ENCODE measurements at places on chromosomes 5 and 9.
A peak's percentile ranks its signal among the peaks of the same experiment; 100 is the strongest.

DNA sequence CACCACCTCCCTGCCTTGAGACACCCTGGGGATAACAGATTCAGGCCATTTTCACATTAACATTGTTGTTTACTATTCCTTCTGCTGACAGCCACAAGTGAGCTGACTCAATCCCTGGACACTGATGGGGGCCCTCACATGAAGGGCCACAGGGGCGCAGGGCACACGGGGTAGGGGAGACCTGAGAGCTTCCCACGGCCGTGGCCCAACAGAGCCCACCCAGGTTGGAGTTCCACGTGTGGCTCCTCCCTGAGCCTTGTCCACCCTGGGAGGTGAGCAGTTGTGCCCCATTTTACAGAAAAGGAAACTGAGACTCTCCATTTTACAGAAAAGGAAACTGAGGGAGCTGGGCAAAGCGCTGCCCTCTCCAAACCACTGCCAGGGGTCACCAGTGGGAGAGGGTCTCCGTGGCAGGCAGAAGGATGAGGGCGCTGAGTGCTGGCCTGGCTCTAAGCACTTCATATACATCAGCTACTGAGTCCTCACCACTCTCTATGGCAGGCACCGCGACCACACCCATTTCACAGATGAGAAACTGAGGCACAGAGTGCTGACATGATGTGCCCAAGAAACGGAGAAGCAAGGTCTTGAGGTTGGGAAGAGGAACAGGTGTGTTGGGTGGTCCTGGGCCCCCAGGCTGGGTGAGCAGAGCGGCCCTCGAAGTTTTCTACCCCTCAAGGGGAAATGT, 2.3 kb downstream of the NINJ1 start:
- DNase-seq = no peak

GRCh38 chr5:56251918-56252553, 18.9 kb upstream of the ANKRD55 start:
- no peak for DNase-seq

GRCh38 chr9:136900988-136901515, 14.7 kb downstream of the TRAF2 start:
- DNase-seq = no peak

GRCh38 chr5:147573211-147573610, 63.3 kb upstream of the DPYSL3 start:
- no peak for DNase-seq

GRCh38 chr5:171418982-171419687, at the start of gene FGF18:
Gene FGF18, plus strand, starts transcription at chr5:171419647. Its CDS starts 553 bp downstream, at chr5:171420200.
- DNase-seq = peak; percentile 34

DNA sequence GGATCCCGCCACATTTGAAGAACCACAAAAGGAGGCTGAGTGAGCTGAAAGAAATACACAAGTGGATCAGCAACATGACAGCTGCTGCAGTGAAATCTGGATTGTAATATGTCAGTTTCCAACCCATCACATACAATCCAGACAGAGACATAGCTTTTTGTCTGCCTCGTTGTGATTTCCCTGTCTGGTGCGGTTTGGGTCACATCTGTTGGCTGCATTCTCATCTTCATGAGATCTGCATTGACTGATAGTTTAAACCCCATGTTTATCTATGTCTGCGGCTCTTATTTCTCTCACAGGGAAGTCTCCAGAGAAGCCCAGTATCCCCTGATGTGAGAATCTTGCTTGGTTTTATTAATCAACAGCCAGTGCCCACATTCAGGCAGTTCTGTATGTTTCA, 403.1 kb upstream of the ZNF608 start:
- DNase-seq = no peak

DNA sequence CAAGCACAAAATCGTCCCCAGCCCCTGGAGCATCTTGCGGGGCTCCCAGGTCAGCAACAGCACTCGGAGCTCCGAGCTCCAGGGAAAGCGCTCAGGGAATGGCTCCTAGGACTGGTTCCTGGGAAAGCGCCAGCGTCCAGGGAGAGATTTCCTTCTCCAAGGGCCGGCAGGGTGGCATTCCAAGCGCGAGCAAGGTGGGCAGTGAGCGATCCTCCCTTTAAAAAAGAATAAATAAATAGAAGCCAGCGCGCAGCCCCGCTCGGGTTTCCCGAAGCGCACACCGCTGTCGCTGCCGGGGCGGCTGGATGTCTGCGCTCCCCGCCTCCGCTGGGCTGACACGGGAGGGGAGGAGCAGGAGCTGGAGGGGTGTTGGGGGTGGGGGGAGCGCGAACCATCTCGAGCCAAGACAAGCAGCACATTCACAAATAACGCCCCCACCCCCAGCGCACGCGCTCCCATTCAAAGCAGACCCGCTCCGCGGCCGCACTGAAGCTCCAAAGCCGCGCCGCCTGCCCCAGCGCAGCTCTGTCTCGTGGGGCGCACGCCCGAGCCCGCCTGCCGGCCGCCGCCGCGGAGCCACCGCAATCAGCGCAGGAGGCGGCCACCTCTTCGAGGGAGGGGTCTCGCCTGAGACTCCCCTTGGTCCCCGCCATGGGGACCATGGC, 327.4 kb downstream of the SH3GL2 start:
- DNase-seq = no peak

- no peak for DNase-seq
Measured at GRCh38 chr5:75756981-75757380, 39.7 kb upstream of the POC5 start.

- DNase-seq = no peak
Measured at GRCh38 chr9:6901180-6901579, 143.4 kb downstream of the KDM4C start.

DNA sequence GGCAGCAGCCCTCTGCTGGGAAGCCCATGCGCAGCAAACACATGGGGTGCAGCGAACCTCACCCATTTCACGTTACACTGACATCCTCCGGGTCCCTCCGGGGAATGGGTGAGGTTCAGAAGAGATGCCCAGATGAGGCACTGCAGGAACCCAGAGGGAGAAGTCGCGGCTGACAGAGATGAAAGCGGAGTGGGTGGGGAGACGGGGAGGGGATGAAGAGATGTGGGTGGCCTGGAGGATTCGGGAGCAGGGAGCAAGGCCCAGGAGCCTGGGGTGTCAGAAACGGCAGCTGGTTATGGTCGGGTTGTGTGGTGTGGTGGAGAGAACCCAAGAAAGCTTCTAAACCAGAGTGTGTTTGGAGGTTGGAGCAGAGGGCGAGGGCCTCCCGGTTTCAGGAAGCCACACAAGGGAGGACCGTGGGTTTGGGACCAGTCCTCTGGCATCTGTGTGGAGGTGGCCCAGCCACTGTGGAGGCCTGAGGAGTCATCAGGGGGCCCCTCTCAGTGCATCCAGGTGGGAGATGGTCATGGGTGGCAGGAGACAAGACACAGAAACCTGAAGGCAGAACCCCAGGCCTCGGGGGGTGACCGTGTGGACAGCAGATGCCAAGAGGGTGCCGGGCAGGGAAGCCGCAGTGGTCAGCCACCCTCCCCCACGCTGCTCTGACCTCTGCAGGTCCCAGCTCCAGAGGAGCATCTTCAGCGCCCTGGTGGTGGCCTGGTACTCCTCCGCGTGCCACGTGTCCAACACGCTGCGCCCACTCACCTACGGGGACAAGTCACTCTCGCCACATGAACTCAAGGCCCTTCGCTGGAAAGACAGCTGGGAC, 8.6 kb downstream of the UCK1 start:
- DNase-seq = no peak

DNA sequence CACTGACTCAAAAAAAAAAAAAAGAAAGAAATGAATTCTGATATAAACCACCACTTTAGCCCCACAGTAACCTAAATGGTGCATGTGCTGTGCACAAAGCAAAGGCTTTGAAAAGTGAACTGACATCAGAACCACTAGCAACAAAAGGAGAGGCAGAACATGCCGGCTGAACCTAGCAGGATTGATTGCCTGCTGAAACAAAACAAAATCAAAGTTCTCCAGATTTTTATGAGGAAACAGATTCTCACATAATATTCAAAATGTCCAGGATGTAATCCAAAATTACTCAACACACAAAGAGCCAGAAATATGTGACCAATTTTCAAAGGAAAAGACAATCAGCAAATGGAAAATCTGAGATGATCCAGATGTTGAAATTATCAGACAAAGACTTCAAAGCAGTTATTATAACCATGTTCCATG, 37.9 kb downstream of the UBTD2 start:
- DNase-seq = peak; percentile 69

- no peak for DNase-seq
Measured at GRCh38 chr9:14242150-14242805, 71.7 kb downstream of the NFIB start.

DNA sequence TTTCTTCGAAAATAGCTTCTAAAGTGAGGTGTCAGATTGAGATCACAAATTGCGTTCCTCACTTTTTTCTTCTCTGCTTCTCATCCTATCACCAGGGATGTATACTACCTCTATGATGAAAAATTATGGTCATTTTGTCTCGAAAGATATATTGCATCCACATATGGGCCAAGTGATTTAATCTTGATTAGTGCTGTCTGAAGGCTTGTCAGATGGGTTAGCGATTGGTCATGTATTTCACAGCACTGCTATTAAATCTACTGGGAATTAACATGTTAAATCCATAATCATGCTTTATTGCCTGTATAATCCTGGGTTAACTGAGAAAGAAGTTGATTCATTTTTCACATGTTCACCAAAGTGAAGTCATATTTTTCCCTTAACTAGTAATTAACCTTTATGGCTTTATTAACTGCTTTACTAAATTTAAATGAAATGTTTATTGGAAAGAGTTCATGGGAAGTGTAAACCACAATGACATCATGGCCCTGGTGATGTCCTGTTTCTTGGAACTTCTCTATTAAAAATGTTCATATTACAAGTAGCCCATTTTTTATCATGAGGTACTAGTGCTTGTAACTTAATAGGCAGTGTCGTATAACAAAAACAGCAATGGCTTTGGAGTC, 193.3 kb downstream of the SMC2 start:
- no peak for DNase-seq

DNA sequence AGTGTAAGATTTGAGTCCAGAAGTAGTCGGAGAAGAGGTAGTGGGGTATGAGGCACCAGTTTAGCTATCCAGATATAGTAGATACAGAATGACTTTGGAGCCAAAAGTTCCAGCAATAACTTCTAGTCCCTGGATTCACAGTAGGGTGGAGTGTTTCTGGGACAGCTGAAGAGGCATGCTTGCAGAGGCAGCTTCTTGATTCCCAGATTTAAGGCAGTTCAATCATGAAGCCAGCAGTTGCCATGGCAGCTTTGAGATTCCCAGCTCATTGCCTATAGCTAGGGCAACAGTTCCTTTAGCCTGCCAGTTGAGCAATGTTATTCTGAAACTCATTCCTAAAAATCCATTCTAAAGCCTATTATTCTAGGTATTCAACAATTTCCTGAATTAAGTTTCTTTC, 79.2 kb downstream of the LIX1 start:
- DNase-seq = no peak

- DNase-seq = no peak
Measured at GRCh38 chr5:79585116-79585515, 27.1 kb upstream of the TENT2 start.

- DNase-seq = peak; percentile 84
Measured at GRCh38 chr9:22682961-22683699, 236.5 kb downstream of the DMRTA1 start.

- DNase-seq = no peak
Measured at GRCh38 chr5:95817430-95817829, 5.1 kb downstream of the GLRX start.

DNA sequence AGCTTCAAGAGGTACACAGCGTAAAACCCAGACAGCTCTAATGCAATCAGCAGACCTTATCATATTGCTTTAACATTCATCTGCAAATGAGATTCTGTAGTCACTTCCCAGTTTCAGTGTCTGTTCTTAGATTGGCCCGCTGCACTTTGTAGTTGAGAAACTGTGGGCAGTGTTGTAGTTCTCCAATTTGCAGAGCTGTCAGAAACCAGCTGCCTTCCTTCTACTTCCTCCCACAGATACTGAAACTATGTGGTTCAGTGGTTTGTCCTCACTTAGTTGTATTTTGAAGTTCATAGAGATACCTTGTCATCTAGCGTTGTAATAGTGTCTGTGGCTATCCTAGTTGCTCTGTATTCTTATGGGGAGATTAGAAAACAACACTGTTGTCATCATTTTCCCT, 39.6 kb upstream of the TRIM36 start:
- no peak for DNase-seq

DNA sequence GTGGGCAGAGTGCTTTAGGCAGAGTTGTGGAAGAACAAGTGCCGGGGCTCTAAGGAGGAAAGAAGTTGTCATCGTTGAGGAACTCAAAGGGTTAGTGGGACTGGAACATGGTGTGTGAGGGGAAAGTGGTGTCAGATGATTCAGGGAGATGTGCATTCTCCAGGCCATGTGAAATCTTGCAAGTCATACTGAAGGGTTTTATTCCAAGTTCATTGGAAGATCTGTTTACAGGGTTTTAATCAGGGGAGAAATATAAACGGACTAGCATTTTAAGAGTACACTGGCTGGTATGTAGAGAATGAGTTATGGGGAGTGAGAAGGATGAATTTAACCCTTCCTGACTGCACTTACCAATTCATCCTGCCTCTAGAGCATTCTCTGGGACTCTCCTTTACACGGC, 49.3 kb downstream of the NR2F1 start:
- DNase-seq = peak; percentile 42

DNA sequence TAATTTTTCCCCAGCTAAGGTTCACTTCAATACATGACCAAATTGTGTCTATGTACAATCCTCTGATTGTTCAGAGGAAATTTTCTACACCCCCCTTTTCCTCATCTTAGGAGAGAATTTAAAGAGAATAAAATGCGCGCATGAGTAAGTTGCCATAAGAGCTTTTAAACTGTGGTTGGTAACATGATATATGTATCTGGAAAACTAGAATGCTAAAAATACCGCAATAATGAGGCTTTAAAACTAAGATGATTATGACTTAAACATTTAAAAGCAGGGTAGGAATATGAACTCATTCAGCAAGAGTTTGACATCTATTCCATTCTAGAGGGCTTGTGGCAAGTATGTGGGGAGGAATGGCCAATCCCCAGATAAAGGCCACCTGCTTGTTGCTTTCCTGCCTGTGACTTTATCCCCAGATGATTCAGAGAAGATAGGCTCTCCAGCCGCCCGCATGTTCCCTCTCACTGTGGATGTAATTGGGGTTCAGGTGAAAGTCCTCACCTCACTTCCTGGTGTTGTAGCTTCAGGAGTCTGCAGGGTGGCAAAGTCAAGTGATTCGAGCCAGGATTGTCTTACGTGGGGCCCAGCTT, 26.5 kb upstream of the BASP1 start:
- DNase-seq = peak; percentile 54
